ENCODE measurements at places on chromosomes 3 and 15. TPM values are rescaled to one million over a fixed set of nuclear protein-coding genes. Genes with fewer than 3 reads are reported as not detected.
A peak's percentile ranks its signal among the peaks of the same experiment; 100 is the strongest.

DNA sequence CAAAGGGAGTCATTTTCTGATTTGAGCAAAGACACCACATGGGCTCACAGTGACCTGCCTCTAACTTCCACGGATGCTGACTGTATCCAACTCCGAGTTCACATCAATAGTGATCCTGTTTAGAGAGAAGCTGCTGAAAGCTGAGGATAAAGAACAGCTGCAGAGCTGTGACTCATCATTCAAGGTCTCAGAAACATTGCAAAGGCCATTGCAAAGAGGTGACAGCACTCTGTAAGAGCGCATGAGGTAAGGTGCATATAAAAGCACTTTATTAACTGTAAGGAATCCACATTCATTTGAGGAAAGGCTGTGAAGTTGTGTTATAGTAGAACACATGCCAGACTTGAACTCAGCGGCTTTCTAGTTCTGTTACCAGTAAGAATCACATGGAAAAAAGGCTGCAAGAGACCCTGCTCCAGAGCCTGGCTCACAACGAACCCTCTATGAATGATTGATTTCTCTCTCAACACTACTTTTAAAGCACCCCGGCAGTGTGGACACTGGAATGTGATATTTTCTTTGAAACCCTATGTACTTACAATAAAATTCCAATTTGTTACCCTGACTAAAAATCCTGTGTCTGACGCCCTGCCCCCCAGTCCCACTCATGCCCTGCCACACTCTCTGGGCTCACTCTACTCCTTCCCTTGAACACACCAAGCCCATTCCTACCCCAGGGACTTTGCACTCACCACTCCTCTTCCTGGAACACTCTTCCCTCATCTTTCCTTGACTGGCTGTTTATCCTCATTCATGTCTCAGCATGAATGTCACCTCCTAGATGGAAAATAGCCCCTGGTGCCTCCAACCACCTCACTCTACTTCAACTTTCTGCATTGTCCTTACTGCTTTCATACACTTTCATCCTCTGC lies 111.2 kb downstream of the LSM3 start:
- DNase-seq, result no peak
- H3K27ac ChIP-seq, result no peak overlapping the region
- no peaks in the 10 kb centered on the region for H3K27me3 ChIP-seq
- H3K36me3 ChIP-seq, result no peaks in the 10 kb centered on the region
- H3K4me3 ChIP-seq, result no peak overlapping the region

DNA sequence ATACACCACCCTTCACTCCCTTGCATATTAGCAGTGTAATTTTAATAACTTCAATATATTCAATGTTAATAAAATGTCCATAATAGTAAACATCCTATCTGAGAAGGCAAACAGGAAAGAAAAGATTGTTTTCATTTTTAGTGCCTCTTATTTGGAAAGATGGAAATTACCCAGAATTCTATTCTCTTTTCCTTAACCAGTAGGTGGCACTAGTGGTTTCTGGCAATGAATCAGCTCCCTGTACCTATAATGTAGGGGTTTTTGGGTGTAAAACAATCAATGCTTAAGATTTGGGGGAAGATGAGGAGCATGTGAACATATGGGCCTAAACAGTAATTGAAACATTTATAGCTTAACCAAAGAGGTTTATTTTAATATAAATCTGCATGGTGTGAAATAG lies 5.7 kb upstream of the SEMA6D start:
- no peaks in the 10 kb centered on the region for H3K27me3 ChIP-seq
- no peak for DNase-seq
- H3K4me1 ChIP-seq, result no peaks in the 10 kb centered on the region
- no peaks in the 10 kb centered on the region for H3K36me3 ChIP-seq

DNA sequence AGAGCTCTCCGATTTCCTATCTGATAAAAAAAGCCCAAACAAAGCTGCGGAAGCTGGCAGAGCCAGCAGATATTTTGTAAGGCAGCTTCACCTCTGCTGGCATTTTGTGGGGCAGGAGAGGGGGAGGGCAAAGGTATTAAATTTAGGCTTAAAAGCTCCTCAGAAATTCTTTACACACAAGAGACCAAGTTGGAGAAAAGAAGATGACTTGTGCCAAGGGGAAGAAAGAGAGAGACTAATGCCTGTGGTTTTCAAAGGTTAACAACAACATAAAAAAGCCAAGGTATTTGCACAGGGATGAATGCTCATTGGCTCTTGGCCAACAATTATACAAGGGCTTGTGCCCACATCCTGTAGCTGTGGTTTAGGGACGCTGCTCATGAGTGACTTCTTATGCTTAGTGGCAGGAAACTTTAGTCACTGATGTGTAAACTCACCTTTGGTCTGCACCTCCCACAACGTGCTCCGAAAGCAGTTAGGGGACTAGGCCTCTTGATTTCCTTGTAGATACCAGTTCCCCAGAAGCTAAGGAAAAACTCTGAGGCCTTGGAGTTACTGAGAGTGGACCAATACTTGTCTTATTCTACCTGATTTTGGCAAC lies 152.9 kb downstream of the TPRG1 start:
- H3K4me1 ChIP-seq, result peaks cover 34% of the 10 kb centered on the region
- peak overlapping the region; percentile 33 for H3K27ac ChIP-seq
- DNase-seq, result peak; percentile 79
- H3K27me3 ChIP-seq, result no peaks in the 10 kb centered on the region
- no peaks in the 10 kb centered on the region for H3K36me3 ChIP-seq

GOLGA6L9 gene
- total RNA-seq, result 2.0 TPM

DNA sequence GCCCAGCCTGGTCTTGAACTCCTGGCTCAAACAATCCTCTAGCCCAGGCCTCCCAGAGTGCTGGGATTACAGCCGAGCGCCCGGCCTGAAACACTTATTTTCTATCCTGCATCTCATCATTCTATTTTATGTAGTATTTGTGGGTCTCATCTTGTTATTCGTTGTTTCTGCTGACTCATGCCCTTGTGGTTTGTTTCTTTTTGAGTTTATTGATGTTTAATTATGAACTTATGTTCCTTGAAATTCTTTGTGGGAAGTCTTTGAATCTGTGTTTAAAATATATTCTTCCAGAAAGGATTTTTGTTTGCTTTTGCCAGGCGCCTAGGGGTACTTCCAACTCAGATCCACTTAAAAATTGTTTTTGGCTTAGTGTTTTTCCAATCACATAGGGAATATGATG lies 78.3 kb upstream of the C15orf39 start:
- H3K27ac ChIP-seq, result no peak overlapping the region
- no peak overlapping the region for H3K4me3 ChIP-seq
- DNase-seq, result no peak
- H3K27me3 ChIP-seq, result no peaks in the 10 kb centered on the region
- no peaks in the 10 kb centered on the region for H3K36me3 ChIP-seq
